Activated naive CD4-positive, alpha-beta T cell treated with anti-CD3 and anti-CD28 coated beads, Interleukin-2, amount 50 U/mL, for 72 hours (primary cell): ENCODE measurements at places on chromosomes 16 and 17.

GRCh38 chr17:19453296-19453695 lies 42.3 kb downstream of the RNF112 start:
- DNase-seq, result no peak

- DNase-seq, result no peak
Observed at GRCh38 chr16:28974007-28974436, 556 bp upstream of the SPNS1 start.

DNA sequence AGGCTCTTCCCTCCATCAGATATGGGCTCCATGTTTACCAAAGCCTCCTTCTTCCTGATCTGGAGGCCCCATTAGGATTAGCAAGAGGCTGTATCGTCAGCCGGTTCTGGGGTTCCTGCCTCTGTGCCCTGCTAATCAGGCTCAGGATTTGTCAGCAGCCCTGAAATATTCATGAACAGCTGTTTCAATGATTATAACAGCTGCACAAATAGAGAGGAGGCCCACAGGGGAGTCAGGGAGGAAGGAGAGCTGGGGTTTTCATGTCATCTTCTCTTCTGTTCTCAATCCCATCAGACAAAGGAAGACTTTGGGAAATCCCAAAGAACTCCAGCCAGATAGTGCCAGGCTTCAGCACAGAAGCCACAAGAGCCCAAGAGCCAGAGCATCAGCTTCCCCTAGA lies 72.3 kb upstream of the MMP2 start:
- DNase-seq, result no peak

DNA sequence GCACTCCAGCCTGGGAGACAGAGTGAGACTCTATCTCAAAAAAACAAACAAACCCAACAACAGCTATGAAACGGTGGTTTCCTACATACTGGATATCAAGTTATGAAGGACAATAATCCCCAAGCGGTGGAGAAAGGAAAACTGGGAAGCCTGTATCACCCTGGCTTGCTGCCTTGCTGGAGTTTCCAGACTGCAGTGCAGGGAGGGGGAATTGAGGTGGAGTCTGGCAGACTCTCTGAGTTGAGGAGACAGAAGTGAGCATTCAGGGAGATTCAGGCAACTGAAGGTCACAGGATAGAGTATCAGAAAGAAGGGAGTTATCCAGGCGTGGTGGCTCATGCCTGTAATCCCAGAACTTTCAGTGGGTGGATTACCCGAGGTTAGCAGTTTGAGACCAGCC lies 11.9 kb downstream of the QRICH2 start:
- no peak for DNase-seq

- DNase-seq, result peak; percentile 27
Observed at GRCh38 chr16:12340151-12340733, 363.7 kb downstream of the SNX29 start.

GRCh38 chr17:46126840-46127239 lies 66.4 kb downstream of the KANSL1 start:
- no peak for DNase-seq

DNA sequence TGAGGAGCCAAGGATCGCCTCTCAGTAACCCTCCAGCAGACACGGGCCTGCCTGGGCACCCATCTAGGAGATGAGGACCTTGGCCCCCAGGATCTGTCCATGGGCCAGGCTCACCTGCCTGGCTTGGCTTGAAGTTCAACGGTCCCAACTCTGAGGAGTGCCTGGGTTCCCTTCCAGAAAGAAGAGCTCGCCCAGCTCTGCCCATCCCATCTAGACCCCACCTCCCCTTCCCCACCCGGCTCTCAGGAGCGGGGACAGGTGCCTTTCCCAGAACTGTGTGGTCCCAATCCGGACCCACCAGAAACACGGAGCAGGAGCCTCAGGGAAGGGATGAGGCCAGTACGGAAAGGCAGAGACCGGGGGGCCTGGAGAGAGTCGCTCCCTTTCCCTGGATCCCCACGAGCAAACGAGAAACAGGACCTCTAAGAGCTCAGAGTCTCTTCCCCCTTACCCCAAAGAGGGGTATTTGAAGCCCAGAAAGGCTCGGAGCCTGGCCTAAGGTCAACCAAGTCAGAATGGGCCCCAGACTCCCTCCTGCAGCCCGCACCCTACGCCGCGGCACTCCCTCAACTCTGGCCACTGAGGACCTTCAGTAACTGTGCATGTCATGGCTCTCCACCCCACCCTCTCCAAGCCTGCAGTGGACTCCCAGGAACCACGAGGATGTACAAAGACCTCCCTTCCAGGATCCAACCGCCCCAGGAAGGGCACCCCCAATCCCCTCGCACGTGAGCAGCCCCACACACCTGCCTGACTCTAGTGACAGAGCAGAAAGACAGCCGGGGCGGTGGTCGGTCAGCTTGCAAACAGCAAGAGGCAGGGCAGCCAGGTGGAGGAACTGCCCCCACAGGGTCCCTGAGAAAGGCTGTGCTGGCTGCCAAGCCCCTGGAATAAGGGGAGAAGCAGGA lies 5.4 kb downstream of the CLUH start:
- DNase-seq, result no peak

DNA sequence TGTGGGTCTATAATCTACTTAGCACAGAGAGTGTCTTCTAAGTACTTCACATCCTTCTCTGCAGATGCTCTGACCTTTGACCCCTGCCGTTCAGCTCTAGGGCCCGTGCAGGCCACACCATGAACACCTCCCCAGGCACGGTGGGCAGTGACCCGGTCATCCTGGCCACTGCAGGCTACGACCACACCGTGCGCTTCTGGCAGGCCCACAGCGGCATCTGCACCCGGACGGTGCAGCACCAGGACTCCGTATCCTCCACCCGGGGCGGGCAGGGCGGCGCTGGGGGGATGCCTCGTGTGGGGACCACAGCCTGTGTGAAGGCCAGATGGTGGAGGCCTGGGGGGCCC lies 686 bp downstream of the MLST8 start:
- DNase-seq, result no peak

DNA sequence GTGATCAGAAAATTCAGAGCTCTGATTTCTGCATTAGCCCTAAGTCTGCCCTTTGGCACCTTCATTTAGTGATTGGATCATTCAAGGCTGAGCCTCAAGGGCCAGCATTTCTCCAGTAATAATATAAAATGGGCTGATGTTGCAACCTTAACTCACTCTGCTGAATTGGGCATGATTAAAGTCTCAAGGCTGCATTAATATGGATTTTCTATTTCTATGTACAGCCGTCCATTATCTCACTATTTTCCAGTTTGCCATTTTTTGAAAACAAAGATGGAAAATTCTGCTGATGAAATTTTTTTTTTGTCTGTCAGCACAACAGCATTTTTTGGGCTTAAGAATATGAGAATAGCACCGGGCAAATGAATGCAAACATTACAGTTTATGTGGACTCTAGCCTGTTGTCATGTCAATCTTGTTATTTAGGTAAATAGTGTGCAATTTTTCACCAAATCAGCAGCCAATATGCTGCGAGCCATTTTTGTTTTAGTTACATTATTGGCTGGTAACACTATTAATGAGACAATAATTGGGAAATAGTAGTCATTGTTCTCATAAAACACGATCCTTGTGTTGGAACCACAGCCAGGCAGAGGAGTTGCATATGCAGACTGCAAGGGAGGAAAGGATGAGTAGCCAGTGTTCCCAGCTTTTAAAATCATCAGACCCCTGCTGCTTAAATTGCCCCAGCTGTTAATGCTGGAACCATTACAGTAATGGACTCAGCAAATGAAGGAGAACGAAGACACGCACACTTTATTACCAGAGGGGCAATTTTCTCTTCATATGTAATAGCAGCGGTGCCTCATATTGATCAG lies 10.5 kb downstream of the FTO start:
- no peak for DNase-seq

- no peak for DNase-seq
Observed at GRCh38 chr17:74578979-74579378, 11.7 kb upstream of the CD300H start.
